ENCODE measurements at places on chromosomes 2 and 18. TPM values are rescaled to one million over a fixed set of nuclear protein-coding genes. Genes with fewer than 3 reads are reported as not detected.

- no peaks in the 10 kb centered on the region for H3K4me1 ChIP-seq
- H3K27ac ChIP-seq = no peak overlapping the region
- H3K4me3 ChIP-seq = no peak overlapping the region
- no peaks in the 10 kb centered on the region for H3K27me3 ChIP-seq
- DNase-seq = peak; percentile 37
Measured at GRCh38 chr2:126776692-126777619, 121.0 kb downstream of the GYPC start.

DNA sequence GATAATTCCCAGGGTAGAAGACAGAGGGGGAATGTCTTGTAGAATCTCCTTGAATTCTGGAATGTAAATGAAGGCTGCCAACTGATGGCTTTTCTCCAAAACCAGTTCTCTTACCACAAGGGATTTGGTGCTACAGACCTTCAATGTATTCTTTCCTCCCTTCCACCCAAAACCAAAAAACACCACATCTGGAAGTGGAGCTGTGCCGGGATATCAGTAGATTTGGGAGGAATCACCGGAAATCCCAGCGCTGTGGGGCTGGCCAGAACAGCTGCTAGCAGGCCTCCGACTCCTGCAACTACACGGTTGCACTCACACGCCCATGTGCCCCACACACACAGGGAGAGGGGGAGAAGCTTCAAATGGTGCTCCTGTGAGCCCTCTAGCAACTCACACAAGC is 45.7 kb downstream of the RPL31 start:
- no peak overlapping the region for H3K4me3 ChIP-seq
- H3K4me1 ChIP-seq = no peaks in the 10 kb centered on the region
- H3K27me3 ChIP-seq = no peaks in the 10 kb centered on the region
- peak; percentile 29 for DNase-seq
- no peak overlapping the region for H3K27ac ChIP-seq

DNA sequence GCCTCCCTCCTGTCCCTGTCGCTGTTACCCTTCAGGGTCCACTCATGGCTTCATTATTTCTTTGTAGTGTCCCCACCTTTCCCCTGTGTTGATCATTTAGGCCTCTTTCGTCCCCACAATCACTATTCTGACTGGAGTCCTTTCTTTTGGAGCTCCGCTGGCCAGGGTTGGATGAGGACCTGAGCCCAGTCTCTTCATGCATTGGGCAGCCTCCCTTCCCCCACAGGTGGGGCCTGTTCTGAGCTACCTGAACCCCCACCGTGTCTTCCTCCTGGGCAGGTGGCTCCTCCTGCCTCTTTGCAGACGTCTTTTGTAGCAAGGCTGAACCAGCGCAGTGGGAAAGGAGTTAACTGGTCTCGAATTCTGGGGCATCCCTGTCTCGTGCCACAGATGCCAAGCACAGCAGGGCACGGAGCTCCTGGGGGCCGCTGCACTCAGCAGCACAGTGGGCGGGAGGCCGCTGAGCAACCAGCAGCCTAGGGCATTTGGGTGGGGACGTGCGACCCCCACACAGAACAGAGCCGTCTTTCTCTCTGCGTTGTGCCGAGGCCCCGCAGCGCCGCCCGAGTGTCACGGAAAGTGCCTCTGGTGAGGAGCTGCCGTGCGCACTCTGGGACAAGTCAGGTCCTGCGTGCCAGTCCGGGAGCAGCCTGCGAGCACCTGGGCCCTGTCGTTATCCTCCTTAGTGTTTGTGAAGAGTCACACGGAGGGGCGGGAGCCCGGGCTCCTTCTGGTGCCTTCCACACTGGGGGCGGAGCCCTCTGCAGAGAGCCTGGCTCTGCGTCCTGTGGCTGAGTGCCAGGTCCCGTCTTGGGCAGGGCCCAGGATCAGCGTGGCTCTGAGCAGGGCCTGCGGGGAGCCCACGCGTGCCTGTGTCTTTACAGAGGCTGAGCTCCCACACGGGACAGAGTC is 130.1 kb downstream of the NFATC1 start:
- DNase-seq = no peak
- H3K27me3 ChIP-seq = no peaks in the 10 kb centered on the region
- H3K4me1 ChIP-seq = no peaks in the 10 kb centered on the region
- H3K36me3 ChIP-seq = no peaks in the 10 kb centered on the region
- H3K27ac ChIP-seq = no peak overlapping the region
- no peak overlapping the region for H3K4me3 ChIP-seq

DNA sequence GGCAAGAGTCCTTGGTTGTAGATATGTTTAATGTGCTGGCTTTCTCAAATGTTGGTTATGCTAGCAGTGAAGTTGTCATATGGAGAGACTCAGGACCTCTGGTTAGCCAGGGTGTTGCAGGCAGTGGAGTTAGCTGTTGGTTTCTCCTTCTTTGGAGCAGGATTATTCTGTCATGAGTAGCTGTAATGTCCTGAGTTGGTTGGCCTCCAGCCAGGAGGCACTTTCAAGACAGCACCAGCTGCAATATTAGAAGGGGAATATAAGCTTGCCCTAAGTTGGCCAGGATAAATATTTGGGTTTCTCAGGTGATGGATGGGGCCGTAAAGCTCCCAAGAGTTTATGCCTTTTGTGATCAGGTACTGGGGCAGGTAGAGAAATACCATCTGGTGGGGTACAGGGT is 65.5 kb downstream of the MSTN start:
- DNase-seq = peak; percentile 78
- no peaks in the 10 kb centered on the region for H3K4me1 ChIP-seq
- H3K27ac ChIP-seq = no peak overlapping the region
- no peaks in the 10 kb centered on the region for H3K27me3 ChIP-seq
- H3K4me3 ChIP-seq = no peak overlapping the region

DNA sequence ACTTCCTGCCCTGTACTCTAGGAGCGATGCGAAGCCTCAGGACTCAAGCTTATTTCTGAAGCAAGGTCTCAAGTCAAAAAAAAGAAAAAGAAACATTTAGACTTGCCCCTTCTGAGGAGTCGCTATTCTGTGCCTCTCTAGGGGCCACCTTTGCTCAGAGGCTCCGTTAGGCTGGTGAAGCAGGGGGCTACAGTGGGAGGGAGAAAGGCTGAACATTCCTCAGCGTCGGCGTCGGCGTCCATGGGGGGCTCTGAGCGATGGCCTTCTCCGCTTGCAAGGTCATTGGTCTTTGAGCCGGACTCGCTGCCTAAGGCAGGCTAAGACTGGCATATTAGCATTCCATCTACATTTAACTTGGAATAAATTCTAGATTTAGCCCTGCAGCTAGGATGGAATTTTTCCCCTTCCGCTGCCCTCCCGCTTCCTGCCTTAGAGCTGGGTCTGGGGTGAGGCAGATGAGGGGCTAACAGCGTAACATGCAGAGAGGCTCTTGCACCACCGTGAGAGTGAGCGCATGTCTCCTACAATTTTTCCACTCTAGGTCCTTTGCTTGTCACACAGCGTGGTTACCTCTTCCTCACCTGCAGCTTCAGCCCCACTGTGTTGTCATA is 53.6 kb upstream of the ATL2 start:
- no peak overlapping the region for H3K4me3 ChIP-seq
- no peaks in the 10 kb centered on the region for H3K36me3 ChIP-seq
- no peak overlapping the region for H3K27ac ChIP-seq
- peaks cover 10% of the 10 kb centered on the region for H3K4me1 ChIP-seq
- DNase-seq = no peak

GRCh38 chr2:1482253-1482675 is 69.0 kb downstream of the TPO start:
- no peak overlapping the region for H3K4me3 ChIP-seq
- no peaks in the 10 kb centered on the region for H3K4me1 ChIP-seq
- no peaks in the 10 kb centered on the region for H3K36me3 ChIP-seq
- H3K27me3 ChIP-seq = no peaks in the 10 kb centered on the region
- no peak for DNase-seq
- no peak overlapping the region for H3K27ac ChIP-seq

DNA sequence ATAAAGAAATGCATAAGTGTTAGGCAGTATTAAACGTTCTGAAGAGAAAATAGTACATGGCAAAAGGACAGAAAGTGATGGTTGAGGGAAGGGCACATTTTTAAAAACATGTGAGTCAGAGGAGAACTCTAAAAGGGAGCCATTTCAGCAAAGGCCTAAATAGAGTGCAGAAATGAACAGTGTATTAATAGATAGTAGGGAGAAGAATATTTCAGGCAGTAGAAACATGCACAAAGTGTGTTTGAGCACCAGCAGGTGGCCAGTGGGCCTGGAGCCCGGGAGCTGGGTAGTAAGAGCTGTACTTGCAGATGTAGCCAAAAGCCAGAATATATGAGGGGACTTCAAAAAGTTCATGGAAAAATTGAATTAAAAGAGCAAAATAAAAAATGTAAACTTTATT is 288.1 kb upstream of the FIGN start:
- DNase-seq = no peak
- H3K27me3 ChIP-seq = no peaks in the 10 kb centered on the region
- H3K4me3 ChIP-seq = no peak overlapping the region
- no peaks in the 10 kb centered on the region for H3K4me1 ChIP-seq
- H3K36me3 ChIP-seq = no peaks in the 10 kb centered on the region

DNA sequence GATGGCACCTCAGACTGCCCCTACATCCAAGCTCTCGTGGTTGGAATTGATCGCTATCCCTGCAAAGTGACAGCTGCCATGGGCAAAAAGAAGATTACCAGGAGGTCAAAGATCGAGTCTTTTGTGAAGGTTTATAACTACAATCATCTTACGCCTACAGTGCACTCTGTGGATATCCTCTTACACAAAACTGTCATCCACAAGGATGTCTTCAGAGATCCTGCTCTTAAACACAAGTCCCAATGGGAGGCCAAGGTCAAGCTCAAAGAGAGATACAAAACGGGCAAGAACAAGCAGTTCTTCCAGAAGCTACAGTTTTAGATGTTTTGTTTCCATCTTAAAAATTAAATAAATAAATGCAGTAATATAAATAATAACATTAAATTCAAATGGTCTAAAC is 45.4 kb downstream of the INO80D start:
- DNase-seq = no peak
- H3K4me3 ChIP-seq = no peak overlapping the region
- no peaks in the 10 kb centered on the region for H3K27me3 ChIP-seq
- H3K27ac ChIP-seq = no peak overlapping the region

DNA sequence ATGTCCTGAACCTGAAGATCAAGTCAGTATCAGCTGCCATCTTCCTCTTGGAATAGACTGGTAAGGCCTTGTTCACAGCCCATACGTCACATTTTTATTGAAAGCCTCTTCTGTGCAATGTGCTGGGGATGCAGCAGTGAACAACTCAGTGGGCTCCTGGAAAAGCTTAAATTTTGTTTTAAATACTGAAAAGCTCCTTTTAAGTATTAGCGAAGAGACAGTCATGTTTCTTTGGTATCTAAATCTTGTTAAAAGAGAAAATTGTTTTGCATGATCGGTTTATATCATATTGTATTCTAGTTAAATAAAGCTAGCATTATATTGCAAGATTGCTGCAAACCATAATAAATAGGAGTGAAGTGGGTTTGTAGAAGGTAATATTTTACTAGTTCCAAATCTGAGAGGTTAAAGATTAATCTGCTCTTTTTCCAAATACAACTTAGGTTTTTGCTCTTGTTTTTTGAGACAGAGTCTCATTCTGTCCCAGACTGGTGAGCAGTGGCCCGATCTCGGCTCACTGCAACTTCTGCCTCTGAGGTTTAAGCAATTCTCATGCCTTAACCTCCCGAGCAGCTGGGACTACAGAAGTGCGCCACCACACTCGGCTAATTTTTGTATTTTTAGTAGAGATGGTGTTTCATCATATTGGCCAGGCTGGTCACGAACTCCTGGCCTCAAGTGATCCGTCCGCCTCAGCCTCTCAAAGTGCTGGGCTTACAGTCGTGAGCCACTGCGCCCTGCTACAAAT is 1.6 kb upstream of the RMDN2 start:
- no peaks in the 10 kb centered on the region for H3K36me3 ChIP-seq

DNA sequence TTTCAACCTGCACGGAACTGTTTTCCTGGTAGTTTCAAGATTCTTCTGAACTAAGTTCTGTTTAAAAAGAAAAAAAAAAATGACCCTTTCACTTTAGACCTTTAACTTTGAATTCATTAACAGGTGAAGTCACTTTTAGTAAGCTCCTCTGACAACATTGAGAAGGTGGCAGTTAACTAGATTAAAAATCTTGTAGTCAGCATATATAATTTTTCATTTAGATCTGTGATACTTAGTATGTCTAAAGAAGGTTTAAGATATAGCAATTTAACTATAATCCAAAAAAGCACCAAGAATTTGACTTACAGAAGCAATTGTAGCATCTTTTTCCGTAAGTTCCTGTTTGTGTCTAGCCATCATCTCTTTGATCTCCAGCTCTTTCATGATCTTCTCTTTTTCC is 45.4 kb downstream of the SLC66A3 start:
- DNase-seq = no peak
- H3K4me1 ChIP-seq = no peaks in the 10 kb centered on the region
- H3K4me3 ChIP-seq = no peak overlapping the region
- H3K36me3 ChIP-seq = peaks cover 56% of the 10 kb centered on the region
- H3K27me3 ChIP-seq = no peaks in the 10 kb centered on the region

DNA sequence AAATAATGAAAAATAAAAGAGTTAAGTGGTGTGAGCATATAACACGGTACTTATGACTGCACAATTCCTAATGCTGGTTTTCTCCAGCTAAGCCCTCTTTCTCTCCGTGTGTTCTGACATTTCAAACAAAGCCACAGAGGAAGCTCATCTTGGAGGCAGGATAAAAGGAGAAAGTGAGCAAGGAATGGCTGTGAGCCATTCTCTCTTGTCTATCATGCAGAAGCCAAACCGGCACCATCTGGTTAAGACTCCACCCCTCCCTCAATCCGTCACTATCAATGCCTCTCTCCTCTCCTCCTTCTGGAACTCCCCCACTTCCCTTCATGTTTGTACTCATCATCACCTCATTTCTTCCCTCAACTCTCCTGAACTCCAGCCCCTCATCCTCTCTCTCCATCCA is 210.4 kb downstream of the TMEM163 start:
- H3K27me3 ChIP-seq = no peaks in the 10 kb centered on the region
- DNase-seq = no peak
- no peaks in the 10 kb centered on the region for H3K36me3 ChIP-seq
- H3K4me1 ChIP-seq = no peaks in the 10 kb centered on the region

DNA sequence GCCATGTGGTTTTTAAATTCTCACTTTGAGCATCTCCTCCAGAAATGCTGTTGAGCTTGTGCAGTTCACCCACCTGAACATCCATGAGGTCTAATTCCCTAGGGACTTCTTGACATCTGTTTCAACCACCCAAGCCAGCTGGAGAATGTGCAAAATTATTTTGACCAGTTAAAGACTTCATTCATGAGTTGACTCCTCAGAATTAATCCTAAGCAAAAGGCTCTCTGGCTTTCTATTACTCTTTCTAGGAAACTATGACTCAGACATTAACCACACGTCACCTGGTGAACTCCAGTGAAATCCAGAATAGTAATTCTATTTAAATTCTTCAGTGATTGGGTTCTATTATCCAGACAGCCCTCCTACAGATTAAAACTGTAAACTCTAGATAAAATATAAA is 247.5 kb downstream of the NBAS start:
- H3K4me3 ChIP-seq = no peak overlapping the region
- no peak overlapping the region for H3K27ac ChIP-seq
- peak; percentile 44 for DNase-seq
- H3K36me3 ChIP-seq = peaks cover 2% of the 10 kb centered on the region
- H3K27me3 ChIP-seq = no peaks in the 10 kb centered on the region

- no peak overlapping the region for H3K27ac ChIP-seq
- DNase-seq = no peak
- H3K4me3 ChIP-seq = no peak overlapping the region
- H3K4me1 ChIP-seq = peaks cover 36% of the 10 kb centered on the region
- H3K36me3 ChIP-seq = no peaks in the 10 kb centered on the region
- H3K27me3 ChIP-seq = 0 out of 2 replicates have a peak, but pooled peaks cover 2% of the 10 kb centered on the region
Measured at GRCh38 chr2:9657731-9658130, 26.9 kb upstream of the YWHAQ start.

The HK2 gene
- 38.4 TPM for total RNA-seq

The HIBCH gene
- total RNA-seq = 58.7 TPM
